ENCODE measurements at places on chromosomes 16 and 17.

GRCh38 chr17:74970395-74970794 lies 2.2 kb downstream of the HID1 start:
- no peak for DNase-seq

DNA sequence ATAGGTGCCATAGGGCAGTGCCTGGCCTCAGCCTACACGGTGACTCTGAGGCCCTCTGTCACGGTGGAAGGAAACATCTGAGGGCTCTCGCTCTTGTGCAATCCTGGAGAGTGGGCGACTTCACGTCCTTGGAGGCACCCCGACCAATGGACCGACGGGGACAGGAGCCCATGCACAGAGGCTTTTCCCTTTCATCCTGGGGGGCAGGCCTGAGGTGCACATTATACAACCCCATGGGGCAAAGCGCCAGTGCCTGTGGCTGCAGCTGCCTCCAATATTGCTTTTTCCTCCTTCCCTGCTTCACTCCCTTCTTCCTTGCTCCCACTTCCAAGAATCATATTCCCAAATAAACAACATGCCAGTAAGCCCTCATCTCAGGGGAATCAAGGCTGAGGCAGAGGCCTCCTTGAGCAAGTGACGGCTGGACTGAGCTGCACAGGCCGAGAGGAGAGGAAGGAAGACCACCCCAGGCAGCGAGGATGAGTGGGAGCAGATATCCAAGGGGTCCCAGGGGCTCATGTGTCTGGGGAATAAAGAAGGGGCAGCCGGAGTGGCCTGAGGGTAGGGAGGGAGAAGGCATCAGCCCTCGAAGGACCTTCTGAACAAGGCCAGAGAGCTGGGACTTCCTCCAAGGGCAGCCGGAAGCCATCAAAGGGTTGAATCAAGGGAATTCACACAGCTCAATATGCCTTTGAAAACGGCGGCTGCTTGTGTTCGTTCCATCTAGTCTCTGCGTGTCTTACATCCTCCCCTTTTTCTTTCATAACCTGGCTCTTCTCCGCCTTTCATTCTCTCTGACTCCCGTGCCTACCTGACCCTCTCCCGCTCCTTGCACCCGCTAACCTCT lies 42.6 kb upstream of the RPL38 start:
- no peak for DNase-seq

DNA sequence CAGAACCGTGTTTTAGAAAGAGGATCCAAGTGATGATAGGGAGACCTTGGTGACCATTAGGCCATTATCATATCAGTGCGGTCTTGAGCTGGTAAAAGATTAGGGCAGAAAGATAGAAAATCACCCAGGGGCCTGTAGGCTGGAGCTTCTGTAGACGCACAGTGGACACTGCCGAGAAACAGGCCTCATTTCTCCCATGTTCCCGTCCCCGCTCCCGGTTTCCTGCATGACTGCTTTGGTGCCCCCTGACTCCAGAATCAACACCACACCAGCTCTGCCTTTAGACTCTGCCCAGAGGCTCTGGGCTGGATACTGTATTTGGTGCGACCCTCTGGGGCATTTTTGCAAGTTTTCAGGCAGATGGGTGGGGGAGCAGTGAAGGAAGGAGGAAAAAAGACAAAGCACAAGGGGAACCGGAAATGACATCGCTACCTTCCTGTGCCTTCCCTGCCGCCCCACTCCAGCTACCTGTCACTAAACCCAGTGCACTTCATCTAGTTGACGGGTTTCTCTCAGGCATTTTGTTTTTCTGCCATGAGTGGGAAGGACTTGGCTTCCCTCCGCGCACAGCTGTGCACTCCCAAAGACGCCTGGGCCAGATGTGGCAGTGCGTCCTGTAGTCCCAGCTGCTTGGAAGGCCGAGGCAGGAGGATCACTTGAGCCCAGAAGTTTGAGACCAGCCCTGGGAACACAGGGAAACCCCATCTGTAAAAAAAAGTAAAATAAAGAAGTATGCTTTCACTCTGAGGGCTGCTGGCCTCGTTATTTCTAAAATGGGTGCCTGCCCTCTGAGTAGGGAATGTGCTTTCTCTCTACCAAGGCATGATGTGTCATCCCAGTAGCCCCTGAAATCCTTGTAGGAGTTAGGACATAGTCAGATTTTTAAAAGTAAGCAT lies 214.1 kb downstream of the RPTOR start:
- DNase-seq: no peak

DNA sequence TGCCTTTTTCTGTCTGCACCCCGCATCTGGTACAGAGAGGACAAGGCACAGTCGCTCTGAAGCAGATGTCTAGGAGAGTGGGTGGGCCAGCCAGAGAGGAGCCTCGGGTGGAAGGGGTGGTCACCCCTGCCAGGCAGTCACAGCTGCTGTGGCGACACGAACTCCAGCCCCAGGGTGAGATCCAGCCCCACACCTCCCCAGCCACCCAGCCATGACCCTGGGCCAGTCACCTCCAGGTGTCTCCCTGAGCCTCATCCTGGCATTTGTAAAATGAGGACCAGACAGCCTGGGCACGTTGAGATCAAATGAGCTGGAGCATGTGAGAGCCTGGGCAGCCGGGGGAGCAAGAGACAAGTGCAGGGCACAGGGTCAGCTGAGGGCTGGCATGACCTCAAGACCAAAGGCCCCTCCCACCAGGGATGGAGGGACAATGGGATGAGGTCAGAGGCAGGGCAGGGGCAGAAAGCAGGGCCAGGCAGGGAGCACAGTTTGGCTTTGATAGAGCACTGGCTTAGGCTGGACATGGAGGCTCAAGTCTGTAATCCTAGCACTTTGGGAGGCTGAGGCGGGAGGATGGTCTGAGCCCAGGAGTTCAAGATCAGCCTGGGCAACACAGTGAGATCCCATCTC lies 7.7 kb downstream of the ADAM11 start:
- DNase-seq: no peak

GRCh38 chr17:61517265-61517664 lies 65.0 kb downstream of the TBX4 start:
- no peak for DNase-seq

GRCh38 chr17:77098884-77099545 lies 41.8 kb upstream of the SEC14L1 start:
- DNase-seq: peak; percentile 25

DNA sequence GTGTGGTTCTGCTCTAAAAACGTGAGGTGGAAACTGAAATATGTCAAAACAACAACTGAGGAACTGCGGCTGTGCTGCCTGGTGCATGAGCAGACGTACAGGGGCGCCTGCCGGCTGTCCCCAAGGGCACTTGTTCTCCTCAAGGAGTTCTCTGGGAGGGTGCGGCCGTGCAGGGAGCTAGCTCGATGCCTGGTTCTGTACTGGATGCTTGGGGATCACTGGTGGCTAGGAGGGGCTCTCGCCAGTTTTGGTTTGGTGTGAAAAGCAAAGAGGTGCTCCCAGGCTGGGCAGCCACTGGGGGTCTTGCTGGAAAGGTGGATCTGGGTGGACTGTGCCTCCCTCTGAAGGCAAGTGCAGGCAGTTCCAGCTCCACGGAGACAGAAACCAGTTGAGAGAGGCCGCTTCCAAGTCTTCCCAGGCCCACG lies 41.9 kb upstream of the ATP2A3 start:
- DNase-seq: no peak

DNA sequence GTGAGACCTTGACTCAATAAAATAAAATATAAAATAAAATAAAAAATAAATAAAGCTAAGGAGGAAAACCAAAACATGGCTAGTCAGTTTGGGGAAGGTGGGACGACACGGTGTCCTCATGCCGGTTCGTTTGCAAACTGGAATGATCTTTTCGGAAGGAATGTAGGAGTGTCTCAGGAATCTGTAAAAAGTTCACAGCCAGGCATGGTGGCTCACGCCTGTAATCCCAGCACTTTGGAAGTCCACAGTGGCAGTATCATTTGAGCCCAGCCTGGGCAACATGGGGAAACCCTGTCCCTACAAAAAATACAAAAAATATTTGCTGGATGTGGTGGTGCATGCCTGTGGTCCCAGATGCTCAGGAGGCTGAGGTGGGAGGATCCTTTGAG lies 14.7 kb upstream of the RPTOR start:
- no peak for DNase-seq

DNA sequence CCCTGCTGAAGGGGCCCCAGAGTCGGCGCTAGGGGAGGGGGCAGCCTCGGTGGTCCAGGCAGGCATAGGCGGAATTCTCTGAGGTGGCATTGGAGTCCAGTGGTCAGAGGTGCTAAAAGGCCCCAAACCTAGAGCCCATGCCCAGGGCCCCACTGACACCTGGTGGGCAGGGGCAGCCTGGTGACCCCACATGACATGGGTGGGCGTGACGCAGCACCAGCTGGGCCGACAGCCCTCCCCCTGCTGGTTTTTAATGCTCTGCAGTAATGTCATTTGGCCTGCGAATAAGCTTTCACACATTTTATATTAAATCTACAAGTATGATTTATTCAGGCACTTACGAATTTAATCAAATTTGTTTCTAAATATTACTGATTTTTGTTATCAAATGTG lies 2.1 kb upstream of the RNPS1 start:
- DNase-seq: no peak

DNA sequence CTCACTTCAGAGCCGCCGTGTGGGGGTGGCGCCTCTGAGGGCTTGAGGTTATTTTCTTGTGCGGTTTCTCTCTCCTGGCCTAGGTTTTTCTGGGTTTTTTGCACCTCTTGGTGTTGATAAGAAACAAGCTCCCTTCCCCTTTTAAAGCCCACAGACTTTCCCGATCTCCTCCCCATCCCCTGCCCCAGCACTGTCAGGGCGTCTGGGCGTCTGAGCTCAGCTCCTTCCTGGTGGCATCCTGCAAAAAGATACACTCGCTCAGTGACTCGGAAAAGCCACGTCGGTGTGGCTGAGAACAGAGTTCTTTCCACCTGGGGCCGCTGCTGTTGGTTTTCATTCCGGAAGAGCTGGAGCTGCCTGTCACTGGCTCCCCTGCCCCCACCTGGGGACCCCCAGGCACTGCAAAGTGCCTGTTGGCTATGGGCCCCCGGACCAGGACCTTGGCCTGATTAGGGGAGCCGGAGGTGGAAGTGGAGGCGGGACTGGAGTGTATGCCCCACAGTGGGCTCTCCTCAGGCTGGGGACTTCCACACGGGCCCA lies 14.5 kb downstream of the BAIAP2 start:
- DNase-seq: no peak

GRCh38 chr16:27320261-27321012 lies 6.7 kb downstream of the IL4R start:
- DNase-seq: no peak

- no peak for DNase-seq
Observed at GRCh38 chr16:9306753-9307152, 215.3 kb downstream of the HAPSTR1 start.

DNA sequence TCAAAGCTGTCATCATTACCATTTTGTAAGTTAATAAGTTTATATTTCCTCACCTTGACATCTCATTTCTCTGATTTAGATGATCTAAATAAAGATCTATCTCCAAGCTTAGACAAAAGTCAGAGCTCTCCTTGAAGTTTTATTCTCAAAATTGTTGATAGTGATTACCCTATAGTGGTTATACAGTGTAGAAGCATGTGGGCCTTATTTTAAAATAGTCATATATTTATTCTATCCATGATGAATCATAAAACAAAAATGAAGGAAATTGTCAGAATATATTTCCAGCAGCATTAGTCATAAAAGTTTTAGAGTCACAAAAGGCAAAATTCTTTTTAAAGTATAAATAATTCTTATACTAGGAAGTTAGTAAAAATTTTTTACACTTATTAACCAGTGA lies 49.0 kb downstream of the RHOT1 start:
- no peak for DNase-seq

- DNase-seq: no peak
Observed at GRCh38 chr16:15440852-15441251, 6.5 kb downstream of the BMERB1 start.

GRCh38 chr17:80320496-80320895 lies 59.8 kb downstream of the RNF213 start:
- no peak for DNase-seq

- no peak for DNase-seq
Observed at GRCh38 chr17:65712383-65713267, 151.2 kb upstream of the AXIN2 start.

DNA sequence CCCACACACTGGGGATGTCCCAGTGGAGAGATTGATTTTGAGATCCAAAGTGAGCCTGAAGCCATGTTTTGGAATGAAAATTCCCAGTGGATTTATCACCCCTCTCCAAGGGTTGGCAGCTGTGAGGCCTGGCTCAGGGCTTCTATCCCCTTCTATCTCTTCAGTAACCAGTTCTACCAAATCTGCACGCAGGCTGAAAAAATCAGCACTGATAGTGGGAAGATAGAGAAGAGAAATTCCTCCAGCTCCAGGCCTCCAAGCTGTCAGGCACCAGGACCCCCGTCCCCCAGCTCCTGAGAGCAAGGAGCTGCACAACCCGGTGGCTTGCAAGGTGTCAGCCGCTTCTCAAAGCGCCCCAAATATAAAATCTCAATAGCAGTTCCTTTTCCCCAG lies 1.0 kb downstream of the FLOT2 start:
- DNase-seq: no peak

GRCh38 chr17:42233156-42233555 lies 38.9 kb upstream of the GHDC start:
- no peak for DNase-seq

DNA sequence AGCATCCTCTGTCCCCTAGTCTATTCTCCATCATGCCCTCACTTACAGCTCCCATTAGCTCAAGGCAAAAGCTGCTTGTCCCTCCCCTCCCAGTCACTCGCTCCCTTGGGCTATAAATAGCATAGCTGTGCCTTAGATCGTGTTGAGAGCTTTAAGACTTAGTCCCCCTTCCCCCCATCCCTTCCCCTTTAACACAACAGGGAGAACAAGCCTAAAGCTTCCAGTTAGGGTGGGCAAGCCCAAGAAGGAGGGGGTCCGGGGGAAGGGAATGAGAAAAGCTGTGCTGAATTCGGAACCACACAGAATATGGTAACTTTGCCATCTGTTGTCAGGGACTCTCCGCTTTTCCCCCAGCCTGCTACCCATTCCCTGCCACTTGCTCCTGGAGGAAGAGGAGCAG lies 4.9 kb upstream of the HIGD1B start:
- DNase-seq: no peak

GRCh38 chr17:59616253-59616920 lies 3.3 kb upstream of the CLTC start:
- no peak for DNase-seq
